H54 (cell line): ENCODE measurements at places on chromosomes 2 and 18.

GRCh38 chr2:58865436-58865835, 624.3 kb upstream of the FANCL start:
- no peak for DNase-seq

DNA sequence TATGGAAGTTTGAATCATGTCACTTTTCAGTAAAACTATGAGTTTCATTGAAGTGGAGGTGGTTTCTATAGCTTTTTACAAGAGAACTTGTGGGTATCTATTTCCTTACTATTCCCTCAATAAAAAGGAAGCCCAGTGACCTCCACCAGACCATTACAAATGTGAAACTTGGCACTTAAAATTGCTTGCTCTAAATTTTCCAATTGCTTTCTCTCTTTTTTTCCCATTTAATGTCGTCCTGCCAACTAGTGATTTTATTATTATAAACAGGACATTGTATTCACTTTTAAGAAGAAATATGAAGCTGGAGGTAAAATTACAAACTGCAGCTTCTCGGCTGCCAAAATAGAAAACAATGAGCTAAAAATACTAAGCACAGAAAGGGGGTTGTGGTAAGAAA, 208.2 kb upstream of the ALPP start:
- DNase-seq: no peak

DNA sequence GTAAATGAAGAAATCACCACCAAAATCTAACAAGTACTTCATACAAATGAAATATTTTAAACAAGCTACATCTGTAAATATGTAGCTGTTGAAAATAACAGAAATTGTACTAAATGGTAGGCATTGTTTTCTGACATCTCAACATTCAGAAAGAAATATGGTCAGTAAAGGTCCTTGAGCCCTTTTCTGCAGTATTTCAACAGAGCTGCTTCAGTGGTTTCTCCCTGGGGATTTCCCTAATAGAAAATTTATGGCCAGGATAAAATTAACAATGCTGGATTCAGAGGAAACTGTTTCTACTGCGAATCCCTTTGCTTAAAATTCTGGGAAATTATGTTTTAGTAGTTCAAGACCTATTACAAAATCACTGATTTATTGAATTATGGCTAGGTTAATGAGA, 256.6 kb downstream of the PIEZO2 start:
- no peak for DNase-seq

- DNase-seq: no peak
Measured at GRCh38 chr2:241443486-241444223, 64.7 kb downstream of the STK25 start.

- no peak for DNase-seq
Measured at GRCh38 chr18:80133124-80133523, 24.1 kb downstream of the ADNP2 start.

- peak; percentile 20 for DNase-seq
Measured at GRCh38 chr18:22504251-22505030, 86.7 kb upstream of the CTAGE1 start.

GRCh38 chr2:216306868-216307267, 65.4 kb downstream of the MARCHF4 start:
- no peak for DNase-seq

- no peak for DNase-seq
Measured at GRCh38 chr2:168454737-168455644, 1.1 kb upstream of the CERS6 start.

DNA sequence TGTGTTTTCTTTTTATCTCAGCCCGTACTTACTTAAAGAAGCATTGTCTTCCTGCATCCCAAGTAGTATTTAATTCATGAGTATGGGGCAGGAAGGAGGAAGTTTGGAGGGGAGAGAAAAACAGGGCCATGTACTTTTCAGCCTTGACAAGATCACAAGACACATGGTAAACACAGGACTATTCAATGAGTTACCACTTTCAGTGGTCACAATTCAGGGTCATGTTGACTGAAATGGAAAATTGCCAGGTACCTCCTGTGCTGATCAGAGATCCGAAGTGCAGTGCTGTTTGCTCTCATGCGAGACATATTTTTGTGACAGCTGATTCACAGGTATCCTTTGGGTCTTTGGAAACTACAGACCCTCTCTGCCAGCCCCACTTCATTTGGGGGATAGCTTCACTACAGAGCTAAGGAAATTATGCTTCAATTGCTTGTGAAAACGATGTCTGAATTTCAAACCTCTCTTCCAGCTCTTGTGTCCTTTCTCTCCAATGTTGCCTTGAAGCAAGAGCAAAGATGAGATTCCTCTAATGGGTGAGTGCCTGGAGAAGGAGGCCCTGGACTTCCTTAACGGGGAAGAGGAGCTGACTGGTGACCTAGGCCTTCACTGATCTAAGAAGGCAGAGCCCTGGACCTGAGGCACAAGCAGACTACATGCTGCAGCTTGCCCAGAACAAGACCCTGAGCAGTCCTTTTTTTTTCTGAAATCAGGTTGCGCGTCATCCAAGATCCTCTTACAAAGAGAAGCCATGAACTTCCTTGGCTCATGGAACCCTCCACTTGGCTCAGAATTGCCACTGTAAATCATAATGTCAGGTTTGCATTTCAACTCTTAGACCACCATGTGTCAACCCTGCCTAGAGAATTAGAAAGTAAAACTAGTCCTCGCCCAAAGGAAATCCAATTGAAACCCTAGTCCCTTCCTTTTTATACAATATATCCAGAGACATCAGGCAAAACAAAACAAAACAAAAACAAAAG, 44.1 kb downstream of the EVA1A start:
- no peak for DNase-seq
